NCI-H1092 (cell line): ENCODE measurements at places on chromosomes 12 and 14.

GRCh38 chr12:120737557-120738251 is 12.1 kb downstream of the ACADS start:
- no peak for DNase-seq

GRCh38 chr12:52217223-52217622 is 15.8 kb upstream of the KRT7 start:
- no peak for DNase-seq

GRCh38 chr14:72753879-72754400 is 140.0 kb downstream of the DPF3 start:
- DNase-seq: no peak

DNA sequence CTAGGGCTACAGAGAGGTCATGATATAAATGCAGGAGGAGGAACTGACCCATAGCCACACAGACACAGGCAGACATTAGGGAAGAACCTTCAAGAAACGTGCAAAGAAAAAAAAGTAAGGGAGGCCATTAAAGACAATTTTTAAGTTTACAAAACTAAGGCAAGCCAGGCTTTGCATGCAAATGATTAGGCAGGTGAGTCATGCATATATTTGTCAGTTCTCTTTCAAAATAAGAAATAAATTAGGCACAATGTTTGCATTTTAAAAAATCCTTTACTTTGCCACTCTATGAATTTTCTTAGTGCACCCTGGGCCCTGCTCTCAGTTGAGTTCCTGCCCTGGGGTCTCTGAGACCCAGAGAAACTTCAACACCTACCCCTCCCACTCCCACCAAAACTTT is 75.0 kb downstream of the PRMT8 start:
- DNase-seq: no peak

DNA sequence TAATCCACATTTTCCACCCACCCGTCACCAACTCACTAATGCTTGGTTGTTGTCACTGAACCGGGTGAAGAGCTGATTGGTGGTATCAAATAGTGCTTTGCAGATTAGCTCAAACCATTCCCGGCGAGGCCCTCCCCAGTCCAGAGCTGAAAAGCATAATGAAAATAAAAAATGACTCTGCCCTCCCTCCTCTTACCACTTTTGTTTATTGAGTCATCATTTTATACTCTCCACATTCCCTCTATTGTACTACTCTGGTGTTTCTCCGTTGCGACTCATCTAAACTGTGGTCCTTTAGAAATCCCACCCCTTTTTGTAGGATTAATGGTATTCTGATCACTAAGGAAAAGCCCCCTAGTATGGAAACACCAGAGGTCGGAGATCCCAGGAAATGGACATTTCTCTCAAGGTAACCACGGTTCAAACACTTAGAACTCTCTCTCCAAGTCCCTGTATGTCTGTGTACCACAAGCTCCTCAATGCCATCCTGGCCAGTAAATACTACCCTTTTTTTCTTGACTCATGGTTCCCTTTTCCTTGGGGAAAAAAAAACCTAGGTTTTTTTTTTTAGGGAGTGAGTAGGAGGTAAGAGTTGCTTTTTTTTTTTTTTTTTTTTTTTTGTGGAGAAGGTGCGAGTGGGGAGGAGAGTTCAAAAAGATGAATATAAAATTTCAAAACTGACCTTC is 42.0 kb downstream of the AREL1 start:
- no peak for DNase-seq

GRCh38 chr12:57989838-57990237 is 48.5 kb downstream of the ATP23 start:
- no peak for DNase-seq

GRCh38 chr14:37932008-37932407 is 275.7 kb upstream of the SSTR1 start:
- no peak for DNase-seq

DNA sequence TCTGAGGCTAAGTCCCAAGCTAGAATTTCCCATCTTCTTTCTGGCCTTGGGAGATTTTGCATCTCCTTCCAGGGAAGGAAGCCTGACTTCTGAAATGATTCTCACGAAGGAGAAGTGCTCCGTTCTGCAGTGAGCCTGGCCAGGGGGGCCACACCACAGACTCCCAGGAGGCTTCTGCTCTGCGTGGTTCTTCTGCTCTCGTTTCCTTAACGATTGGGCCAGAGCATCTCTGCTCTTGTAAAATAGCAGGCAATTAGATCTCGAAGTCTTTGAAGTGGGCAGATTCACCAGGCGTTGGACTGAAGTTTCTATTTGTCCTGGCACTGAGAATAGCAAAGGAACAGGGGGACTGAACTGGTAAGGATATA is 6.7 kb upstream of the BATF start:
- no peak for DNase-seq

- DNase-seq: no peak
Measured at GRCh38 chr12:40144023-40144422, 38.1 kb upstream of the SLC2A13 start.

GRCh38 chr12:33587354-33587753 is 147.7 kb upstream of the SYT10 start:
- no peak for DNase-seq

DNA sequence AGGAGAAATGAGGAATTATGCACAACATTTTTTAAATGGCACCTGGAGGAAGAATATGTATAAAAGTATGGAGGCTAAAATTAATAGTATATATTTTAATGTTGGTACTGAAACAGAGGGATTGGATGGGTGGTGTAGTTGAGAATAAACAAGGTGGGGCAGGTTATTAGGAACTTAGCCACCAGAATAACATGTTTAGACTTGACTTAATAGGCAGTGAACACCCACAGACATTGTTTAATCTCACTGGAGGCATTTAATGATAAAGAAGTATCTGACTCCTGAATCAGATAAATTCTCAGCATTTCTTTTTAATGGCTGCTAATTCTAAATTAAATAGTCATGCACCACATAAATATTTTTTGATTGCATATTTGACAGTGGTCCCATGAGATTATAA is 139.7 kb downstream of the CNTN1 start:
- DNase-seq: no peak

GRCh38 chr14:95815226-95815690 is 61.4 kb upstream of the TUNAR start:
- no peak for DNase-seq

- DNase-seq: no peak
Measured at GRCh38 chr12:1369460-1369859, 224.9 kb downstream of the FBXL14 start.

DNA sequence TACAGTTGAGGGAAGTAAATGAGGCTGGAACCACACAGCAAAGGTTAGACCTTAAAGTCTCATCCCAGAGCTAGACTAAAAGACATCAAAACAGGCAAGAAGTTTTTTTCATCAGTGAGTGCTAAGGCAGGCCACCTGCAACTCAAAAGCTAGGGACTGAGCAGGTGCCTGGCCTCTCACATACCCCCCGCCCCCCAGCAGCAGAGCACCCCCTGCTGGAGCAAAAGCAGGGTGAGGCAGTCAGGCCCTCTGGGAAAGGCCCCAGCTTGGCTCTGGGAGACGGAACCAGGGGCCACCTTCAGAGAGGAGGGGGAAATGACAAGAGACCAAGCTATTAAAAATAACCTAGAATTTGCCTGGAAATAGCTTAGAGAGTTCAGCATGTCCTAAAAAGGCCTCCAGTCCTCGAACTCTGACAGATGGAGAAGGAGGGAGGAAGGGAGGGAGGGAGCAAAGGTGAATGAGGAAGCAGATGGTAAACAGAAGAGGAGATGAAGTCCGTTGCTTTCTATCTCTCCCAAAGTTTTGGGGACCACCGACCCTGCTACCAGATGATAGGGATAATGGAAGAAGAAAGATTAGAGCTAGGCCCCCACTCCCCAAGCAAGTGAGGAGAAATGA is 1.8 kb downstream of the ITGA7 start:
- DNase-seq: no peak
